ENCODE measurements at places on chromosomes 6 and 20. TPM values are rescaled to one million over a fixed set of nuclear protein-coding genes. Genes with fewer than 3 reads are reported as not detected.
A peak's percentile ranks its signal among the peaks of the same experiment; 100 is the strongest.

Gene TAAR1
- total RNA-seq = not detected

GRCh38 chr20:53223626-53224172, 251.5 kb downstream of the TSHZ2 start:
- DNase-seq = no peak

Gene PPDPF
- total RNA-seq = 229 TPM

GRCh38 chr20:62485062-62485700, 9.4 kb upstream of the GATA5 start:
- no peak for DNase-seq

Gene TBXT
- total RNA-seq = not detected

Gene OLIG3
- not detected for total RNA-seq

- DNase-seq = no peak
Observed at GRCh38 chr6:77620278-77620882, 32.5 kb upstream of the MEI4 start.

Gene SRMS
- not detected for total RNA-seq

- no peak for DNase-seq
Observed at GRCh38 chr6:111975466-111975865, 78.4 kb upstream of the CCN6 start.

DNA sequence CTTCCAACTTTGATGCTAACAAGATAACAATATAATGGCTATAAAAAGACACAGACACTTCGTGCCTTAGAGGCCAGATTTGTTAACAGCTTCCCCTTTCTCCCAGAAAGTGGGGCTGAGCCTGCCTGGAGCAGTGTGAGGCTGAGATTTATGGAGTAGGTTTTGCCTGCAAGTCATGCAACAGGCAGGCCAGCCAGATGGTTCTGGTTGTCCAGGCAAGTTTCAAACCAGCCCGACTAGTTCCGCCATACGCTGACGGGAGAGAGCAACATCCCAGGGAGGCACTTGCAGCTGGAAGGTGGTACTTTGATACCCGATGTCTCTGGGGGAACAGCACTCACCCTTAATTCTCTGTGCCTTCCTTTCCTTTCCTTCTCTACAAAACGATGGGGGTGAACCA, 81.3 kb upstream of the NAA20 start:
- no peak for DNase-seq

Gene OR2B6
- not detected for total RNA-seq

Gene TMEM74B
- not detected for total RNA-seq

GRCh38 chr6:28953585-28954258, 29.9 kb upstream of the TRIM27 start:
- DNase-seq = no peak

Gene KPNA5
- total RNA-seq = 61.8 TPM

- DNase-seq = peak; percentile 54
Observed at GRCh38 chr6:27161946-27162603, 85.4 kb upstream of the PRSS16 start.

- no peak for DNase-seq
Observed at GRCh38 chr6:100217225-100218012, 223.4 kb upstream of the MCHR2 start.

Gene DPM1
- total RNA-seq = 40.9 TPM

Gene ANKEF1
- total RNA-seq = 5.0 TPM

GRCh38 chr6:25487012-25487411, 165.0 kb upstream of the SCGN start:
- no peak for DNase-seq

- no peak for DNase-seq
Observed at GRCh38 chr6:169831450-169832246, 80.2 kb downstream of the ERMARD start.

DNA sequence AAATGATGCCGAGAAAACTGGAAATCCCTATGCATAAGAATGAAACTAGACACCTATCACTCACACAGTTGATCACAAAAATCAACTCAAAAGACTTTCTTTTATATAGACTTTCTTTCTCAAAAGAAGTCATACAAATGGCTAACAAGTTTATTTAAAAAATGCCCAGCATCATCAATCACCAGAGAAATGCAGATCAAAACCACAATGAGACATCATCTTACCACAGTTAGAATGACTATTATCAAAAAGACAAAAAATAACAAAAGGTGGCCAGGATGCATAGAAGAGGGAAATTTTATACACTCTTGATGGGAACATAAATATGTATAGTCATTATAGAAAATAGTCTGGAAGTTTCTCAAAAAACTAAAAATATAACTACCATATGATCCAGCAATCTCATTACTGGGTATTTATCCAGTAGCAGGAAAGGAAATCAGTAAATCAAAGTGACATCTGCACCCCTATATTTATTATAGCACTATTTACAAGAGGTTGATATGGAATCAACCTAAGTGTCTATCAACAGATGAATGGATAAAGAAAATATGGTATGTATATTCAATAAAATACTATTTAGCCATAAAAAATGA, 3.4 kb upstream of the RNF217 start:
- no peak for DNase-seq

DNA sequence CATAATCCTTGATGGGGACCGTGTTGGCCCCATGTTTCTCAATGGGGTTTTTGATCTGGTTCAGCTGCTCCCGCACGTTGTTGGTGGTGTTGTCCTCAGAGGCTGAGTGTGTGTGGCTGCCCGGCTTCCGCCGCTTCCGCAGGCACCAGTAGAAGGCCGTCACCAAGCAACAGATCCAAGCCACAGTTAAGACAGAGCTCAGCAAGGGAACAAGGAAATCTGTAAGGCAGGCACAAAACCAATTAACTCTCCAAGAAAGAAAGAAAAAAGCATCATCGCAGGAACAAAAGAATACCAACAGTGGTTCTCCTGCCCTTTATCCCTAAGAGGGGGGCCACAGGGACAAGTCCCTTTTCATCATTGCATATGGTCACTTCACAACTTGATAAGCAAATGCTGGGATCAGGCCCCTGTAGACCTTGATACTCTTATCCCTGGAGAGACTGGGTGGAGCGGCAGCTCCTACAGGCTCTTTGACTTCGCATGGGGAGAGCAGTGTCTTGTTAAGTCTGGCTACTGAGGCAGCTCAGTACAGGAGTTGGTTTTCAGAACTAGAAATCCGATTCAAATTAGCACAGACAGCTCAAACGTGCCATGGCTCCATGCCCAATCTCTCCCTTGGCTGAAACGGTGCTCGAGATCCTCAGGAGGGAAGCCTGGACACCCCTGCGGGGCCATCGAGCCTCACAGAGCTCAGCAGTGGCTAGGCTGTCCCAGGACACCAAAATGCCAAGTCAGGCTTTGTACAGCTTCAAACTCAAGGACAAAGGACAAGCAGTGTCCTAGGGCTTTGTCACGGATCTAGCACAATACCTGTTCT, 33.9 kb downstream of the JAG1 start:
- DNase-seq = no peak

Gene FAM209B
- total RNA-seq = 2.2 TPM

GRCh38 chr20:46349742-46350056, 41.4 kb upstream of the CDH22 start:
- no peak for DNase-seq

DNA sequence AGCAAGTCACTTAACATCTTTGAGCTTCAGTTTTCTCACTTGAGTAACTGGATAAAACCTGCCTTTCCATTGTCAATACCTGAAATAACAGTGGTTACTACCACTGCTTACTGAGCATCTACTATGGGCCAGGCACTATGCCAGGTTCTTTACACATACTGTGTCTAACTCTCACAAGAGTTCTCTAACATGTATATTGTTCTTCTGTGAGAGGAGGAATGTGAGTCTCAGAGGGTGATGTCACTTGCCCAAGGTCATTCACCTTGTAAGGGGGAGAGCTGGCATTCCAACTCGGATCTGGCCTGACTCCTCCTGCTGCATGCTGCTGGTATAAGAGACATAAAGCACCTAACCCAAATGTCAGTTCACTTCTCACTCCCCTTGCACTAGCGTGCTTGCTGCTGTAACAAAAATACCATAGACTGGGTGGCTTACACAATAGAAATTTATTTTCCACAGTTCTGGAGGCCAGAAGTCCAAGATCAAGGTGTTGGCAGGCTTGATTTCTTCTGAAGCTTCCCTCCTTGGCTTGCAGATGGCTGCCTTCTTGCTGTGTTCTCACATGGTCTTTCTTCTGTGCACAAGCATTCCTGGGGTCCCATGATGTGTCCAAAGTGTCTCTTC, 21.9 kb upstream of the SGK2 start:
- DNase-seq = no peak

- DNase-seq = no peak
Observed at GRCh38 chr6:155276638-155277037, 12.8 kb downstream of the CLDN20 start.

Measured in CD4-positive, alpha-beta memory T cell (primary cell).